ENCODE measurements at places on chromosomes 12 and 14.

GRCh38 chr12:131749618-131750315 lies 38.9 kb downstream of the SFSWAP start:
- DNase-seq = no peak

- no peak for DNase-seq
Measured at GRCh38 chr12:30764251-30764650, 9.5 kb upstream of the CAPRIN2 start.

DNA sequence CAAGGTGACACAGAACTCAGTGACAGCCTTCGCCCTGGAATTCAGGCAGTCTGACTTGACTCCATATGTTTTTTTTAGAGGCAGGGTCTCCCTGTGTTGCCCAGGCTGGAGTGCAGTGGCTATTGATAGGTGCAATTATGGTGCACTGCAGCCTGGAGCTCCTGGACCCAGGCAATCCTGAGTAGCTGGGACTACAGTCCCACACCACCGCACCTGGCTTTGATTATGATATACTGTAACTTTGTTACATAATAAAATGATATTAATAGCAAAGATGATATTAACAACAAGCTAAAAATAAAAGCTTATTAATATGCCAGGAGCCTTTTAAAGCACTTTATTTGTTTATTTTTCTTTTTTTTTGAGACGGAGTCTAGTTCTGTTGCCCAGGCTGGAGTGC lies 9.8 kb downstream of the VSIG10 start:
- no peak for DNase-seq

GRCh38 chr12:26031827-26032226 lies 73.3 kb downstream of the RASSF8 start:
- DNase-seq = no peak

DNA sequence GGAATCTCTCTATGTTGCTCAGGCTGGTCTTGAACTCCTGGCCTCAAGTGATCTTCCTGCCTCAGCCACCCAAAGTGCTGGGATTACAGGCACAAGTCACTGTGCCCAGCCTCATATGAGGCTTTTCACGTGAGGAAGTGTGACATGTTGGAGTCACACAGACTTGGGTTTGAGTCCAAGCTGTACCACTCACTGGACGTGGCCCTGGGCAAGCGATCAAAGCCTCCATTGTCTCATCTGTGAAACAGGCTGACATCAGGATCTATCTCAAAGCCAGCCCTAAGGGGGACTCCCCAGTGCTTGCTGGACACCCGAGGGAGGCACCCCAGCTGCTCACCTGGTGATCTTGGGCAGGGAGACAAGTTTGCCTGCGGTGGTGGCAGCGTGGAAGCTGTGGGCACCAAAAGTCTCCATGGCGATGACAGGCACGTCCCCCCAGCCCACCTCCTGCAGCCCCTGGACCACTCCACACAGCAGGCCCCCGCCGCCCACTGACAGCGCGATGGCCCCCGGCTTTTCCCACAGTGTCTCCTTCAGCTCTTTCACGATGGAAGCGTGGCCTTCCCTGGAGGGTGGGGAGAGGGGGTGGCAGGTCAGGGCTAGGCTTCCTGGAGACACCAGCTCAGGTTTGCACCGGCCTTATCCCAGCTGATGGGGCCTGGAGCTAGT lies 6.7 kb downstream of the SDS start:
- no peak for DNase-seq

DNA sequence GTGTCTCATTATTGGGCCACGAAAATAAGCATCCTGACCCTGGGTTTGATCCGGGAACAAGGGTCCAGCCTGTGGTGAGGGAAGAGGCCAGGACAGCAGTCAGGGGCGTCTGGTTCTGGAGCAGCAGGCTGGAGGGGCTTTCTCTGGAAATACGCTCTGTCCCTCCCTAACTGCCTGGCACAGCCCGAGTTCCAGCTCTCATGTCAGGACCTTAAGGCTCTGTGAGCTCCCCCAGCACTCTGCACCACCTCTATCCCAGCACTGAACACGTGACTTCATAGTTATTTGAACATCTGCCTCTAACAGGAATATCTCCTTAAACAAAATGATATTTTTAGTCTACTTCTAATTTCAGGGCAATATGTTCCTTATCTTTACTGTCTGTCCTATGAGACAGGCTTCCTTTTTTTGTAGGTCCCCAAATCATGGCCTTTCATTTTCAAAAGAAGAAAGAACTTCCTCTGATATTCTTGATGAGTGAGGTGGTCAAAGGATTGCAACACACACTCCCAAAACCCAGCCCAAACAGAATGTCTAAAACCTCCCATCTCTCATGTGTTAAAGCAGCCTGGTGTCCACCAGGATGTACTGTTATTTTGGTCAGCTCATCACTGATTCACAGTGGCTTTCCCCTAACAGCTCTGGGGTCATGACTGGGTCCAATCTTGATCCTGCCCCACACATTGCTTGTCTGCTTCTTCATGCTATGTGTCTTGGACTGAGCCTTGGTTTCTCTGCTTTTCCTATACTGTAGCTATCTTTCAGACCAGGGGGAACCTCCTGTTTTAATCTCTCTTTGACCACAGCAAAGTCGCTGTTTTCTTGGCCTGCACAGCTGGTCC lies 9.7 kb downstream of the AQP6 start:
- DNase-seq = no peak

DNA sequence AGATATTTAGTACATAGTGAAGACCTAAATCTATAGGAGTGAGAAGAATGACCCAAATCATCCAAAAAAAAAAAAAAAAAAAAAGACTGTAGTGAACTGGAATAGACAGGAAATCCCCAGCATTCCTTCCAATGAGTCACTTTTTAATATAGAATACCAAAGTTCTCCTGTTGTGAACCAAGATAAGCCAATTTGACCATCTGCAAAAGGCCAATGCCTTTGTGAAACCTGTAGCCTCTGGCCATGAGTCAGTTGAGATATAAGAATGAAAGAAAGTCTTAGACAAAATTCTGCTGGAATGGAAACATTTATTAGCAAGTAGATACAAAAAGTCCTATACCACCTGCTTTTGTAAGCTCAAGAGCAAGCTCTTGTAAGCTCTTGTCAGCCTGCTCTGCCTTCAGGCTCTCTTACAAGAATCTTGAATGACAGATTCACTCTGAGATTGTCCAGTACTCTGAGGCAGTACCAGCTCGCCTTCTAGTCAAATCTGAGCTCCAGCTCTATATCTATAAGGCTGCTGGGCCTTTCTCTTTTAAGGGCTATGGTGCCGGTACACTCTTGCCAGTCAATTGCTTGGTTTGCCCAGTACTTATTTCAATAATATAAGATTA lies 243.0 kb upstream of the TMTC1 start:
- DNase-seq = peak; percentile 77

DNA sequence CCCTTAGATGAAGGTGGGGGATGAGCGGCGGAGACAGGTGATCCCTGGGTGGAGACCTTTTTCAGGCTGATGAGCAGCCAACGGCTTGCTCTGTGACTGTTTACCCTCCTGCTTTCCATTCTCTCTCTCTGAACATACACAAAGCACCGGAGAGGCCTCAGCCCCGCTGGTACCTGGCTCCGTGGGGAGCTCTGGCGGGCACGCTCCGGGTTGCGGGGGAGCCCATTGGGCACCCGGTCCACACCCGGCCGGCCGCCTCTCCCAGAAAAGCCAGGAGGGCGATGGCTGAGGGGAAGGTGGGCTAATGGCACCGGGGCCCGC lies 545 bp downstream of the SMARCC2 start:
- peak; percentile 32 for DNase-seq

GRCh38 chr12:58435647-58436046 lies 484.7 kb downstream of the LRIG3 start:
- DNase-seq = no peak

DNA sequence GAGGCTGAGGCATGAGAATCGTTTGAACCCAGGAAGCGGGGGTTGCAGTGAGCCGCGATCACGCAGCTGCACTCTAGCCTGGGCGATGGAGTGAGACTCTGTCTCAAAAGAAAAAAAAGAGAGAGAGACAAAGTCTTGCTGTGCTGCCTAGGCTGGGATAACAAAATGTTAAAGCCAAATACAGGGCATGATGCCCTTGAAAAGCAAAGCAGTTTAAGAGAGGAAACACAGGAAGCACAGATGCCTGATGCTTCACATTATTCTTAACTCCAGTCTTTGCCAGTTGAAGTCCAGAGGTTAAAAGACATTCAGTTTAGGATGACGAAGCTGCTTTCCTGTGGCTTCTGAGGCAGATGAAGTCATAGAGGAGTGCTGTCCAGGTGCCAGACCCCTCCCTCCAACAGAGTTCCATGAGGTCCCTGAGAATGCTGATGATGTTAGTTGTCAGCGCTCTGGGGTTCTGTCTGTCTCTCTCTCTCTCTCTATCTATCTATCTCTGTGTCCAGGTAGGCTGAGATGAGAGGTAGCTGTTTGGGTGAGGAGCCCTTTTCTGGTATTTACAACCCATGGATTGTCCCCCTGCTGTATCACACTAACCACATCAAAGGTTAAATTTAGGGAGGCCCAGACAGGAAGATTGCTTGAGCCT lies 4.9 kb upstream of the MRPL52 start:
- no peak for DNase-seq

DNA sequence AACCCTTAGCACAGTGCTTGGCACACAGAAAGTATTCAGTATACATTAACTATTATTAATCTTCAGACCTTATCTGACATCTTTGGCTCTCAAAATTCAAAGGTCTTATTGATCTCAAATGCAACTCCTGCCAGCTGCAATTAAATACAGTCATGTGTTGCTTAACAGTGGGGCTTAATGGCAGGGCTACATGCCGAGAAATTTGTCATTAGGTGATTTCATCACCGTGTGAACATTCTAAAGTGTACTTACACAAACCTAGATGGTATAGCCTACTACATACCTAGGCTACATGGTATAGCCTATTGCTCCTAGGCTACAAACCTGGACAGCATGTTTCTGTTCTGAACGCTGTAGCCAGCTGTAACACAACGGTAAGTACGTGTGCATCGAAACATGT lies 156.3 kb upstream of the TMCC3 start:
- DNase-seq = no peak

- no peak for DNase-seq
Measured at GRCh38 chr14:96167224-96168148, 37.2 kb upstream of the BDKRB2 start.

Data from A673 (cell line).